ENCODE measurements at places on chromosomes 4 and X.

GRCh38 chr4:954211-955020 is 19.0 kb downstream of the DGKQ start:
- DNase-seq, result no peak

DNA sequence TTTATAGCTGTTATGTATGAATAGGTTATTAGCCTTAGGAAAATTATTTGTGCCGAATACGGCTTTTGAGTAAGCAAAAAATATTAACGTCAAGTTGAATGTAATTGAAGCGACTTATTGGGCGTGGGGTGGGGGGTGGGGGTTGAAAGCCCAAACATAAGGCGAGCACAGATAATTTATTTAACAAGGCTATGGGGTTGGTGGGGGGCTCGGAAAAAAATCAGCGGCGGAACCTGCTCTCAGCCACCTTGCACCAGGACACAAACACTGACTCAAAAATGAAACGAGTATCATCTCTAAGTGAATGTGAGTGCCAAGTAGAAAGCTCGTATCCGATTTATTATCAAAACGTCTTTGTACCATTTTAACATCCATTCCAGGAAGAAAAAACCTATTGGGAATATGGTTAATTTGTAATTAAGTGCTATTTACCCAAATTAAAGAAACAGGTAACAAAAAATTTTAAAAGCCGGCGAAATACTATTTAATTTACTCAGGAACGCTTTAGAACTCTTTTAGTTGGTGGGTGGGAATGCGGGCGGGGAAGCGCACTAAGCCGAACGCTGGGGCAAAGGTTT is 902 bp upstream of the LARP1B start:
- DNase-seq, result no peak

DNA sequence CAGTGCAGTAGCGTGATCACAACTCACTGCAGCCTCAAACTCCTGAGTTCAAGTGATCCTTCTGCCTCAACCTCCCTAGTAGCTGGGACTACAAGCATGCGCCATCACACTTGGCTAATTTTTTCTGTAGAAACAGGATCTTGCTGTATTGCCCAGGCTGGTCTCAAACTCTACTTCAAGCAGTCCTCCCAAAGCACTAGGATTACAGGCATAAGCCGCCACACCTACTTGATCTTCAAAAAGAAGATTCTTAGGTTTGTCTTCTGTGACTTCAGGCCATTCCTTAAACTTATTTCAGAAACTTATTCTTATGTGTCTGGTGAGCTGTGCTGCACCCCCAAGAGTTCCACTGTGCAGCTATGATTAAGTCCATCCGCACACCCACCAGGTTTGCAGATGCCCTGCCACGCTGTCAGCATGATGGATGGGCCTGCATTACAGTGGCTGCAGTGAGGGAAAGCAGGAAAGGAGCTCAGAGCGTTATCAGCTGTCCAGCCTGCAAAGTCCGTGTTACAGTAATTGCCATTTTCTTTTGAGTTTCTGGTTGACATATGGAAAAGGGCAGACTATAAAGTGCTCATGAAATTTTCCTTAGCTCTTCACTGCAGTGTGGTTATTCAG is 146.6 kb downstream of the AASDH start:
- DNase-seq, result no peak

- DNase-seq, result no peak
Observed at GRCh38 chr4:173235050-173235449, 66.4 kb downstream of the GALNT7 start.

DNA sequence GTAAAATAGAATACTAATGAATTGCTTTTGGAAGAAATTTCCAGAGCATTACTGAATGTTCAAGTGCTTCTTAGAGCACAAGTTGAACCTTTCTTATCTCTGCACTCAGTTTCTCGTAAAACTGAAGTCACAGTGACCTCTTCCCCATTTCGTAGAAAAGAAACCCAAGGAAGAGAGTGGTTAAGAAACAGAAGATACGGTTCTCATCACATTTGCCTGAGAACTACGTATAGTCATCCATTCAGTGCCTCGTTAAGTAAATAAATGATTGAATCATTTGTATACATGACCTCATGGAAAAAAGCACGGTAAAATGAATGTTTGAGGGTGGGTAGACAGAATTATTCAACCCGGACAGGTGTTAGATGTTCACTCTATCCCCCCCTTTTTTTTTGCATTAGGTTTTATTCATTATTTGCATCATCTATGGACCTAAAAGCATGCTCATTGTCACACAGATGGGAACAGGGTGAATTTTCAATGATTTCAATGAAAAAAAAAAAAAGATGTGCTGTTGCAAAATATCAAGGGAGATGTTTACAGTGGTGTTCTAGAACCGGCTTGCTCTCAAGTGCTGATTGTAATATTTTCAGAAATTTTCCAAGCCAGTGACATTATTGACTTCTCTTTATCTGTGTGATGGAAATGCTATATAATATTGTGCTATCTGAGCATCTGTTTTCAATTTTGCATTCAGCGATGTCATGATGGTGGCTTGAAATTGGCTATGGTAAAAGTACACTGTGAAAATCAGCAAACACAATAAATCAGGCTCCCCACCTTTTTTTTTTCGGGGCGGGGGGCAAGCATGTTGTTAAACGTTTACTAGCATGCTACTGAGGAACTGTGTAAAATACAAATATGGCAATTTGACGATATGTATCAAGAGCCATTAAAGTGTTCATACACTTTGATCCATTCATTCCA is 4.3 kb downstream of the RHOH start:
- no peak for DNase-seq

- DNase-seq, result no peak
Observed at GRCh38 chr4:244471-244870, 60.8 kb downstream of the ZNF732 start.

DNA sequence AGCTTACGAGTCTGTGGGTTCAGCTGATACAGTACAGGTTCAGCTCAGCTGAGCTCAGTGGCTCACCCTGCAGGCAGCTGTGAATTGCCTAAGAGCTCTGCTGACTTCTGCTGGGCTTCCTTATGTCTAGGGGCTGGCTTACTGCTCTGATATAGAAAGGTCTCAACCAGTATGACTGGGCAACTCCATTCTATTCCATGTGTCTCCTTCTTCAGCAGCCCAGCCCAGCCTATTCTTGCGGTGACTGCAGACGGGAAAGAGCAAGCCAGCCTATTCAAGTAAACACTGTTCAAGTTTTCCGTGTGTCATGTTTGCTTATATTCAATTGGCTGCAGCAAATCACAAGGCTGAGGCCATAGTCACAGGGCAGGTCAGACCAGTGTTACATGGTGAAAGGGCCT is 615.4 kb upstream of the ZFP42 start:
- no peak for DNase-seq

GRCh38 chr4:174262624-174263444 is 20.6 kb downstream of the FBXO8 start:
- no peak for DNase-seq

GRCh38 chrX:108417257-108417656 is 21.0 kb downstream of the COL4A6 start:
- DNase-seq, result no peak

GRCh38 chr4:83276299-83277040 is 8.1 kb downstream of the COQ2 start:
- no peak for DNase-seq

DNA sequence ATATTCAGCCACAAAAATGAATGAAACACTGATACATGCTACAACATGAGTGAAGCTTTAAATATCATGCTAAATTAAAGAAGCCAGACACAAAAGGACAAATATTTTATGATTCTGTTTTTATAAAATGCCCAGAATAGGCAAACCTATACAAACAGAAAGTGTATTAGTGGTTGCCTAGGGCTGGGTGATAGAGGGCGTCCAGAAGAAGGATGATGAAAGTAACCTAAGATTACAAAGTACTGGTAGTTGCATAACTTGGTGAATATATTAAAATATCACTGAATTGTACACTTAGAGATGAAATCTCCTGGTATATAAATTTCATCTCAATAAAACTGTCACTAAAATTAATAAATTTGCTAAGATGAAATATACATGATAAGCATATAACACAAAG is 67.5 kb downstream of the FBXW7 start:
- no peak for DNase-seq

DNA sequence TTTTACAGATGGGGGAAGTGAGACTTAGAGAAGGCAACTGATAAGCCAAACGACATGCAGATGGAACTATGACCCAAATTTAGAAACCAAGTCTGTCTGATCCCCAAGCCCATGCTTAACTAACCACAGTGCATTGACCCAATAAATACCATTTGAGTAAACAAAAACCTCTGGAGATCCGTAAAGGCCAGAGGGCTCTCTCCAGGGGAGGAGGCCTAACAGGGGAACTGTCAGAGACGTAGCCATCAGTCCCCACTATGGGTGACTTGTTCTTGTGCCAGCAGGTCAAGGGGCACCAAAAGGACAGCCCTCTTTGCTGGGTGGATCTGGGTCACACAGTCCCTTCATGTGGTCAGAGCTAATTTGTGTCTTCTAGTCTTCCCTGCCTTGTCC is 420.2 kb downstream of the BCOR start:
- DNase-seq, result no peak

DNA sequence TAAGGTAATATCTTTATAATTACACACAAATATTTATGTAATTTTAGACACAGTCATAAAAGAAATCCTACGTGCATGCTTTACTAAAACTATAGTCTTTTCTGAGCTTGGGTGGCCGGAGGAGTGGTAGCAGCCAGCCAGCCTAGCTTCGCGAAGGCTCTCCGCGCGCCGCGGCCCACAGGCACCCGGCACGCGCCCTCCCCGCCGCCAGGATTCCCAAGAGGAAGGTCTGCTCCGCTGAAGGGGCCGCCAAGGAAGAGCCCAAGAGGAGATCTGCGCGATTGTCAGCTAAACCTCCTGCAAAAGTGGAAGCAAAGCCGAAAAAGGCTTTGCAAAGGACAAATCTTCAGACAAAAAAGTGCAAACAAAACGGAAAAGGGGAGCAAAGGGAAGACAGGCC is 8.7 kb upstream of the PJA1 start:
- DNase-seq, result no peak

- no peak for DNase-seq
Observed at GRCh38 chrX:15617111-15617510, 16.4 kb upstream of the ACE2 start.

DNA sequence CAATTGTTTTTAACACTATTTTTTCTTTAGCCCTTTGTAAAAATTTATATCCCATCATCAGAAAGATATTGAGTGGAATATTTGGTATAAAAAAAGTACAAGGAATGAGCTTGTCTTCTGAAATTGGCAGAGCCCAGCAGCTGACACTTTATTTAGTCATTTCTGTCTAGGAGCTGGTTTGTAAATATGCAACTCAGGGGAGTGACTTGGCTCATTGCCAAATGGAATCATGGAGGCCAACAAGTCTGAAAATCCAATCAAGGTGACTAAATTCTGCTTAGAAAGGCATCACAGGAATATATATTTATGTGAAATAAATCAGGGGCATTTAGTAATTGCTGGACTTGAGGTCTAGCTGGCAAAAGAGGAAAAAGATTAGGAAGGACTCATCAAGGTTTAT is 74.4 kb downstream of the OTC start:
- no peak for DNase-seq

GRCh38 chr4:139943277-139943676 is 210.7 kb downstream of the MAML3 start:
- no peak for DNase-seq

- no peak for DNase-seq
Observed at GRCh38 chrX:149267878-149268813, 237.0 kb downstream of the IDS start.

GRCh38 chr4:169147191-169147590 is 123.6 kb downstream of the SH3RF1 start:
- DNase-seq, result no peak

DNA sequence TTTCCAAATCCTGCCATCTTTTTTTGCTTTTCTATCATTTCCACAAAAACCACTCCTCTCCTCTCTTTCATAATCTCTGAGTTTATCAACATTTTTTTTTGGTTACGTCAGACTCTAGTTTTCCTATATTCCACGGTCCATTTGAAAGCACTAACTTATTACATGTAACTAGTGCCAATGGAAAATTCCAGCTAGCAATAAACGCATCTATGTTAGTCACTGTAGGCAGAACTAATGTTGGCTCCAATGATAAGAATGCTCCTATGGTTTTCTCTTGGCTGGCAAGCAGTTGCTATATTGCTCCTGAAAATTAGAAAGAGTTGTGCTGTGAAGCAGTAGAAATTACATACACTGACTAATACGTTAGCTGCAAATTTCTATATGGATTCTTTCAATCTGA is 634.6 kb upstream of the FTHL17 start:
- no peak for DNase-seq

DNA sequence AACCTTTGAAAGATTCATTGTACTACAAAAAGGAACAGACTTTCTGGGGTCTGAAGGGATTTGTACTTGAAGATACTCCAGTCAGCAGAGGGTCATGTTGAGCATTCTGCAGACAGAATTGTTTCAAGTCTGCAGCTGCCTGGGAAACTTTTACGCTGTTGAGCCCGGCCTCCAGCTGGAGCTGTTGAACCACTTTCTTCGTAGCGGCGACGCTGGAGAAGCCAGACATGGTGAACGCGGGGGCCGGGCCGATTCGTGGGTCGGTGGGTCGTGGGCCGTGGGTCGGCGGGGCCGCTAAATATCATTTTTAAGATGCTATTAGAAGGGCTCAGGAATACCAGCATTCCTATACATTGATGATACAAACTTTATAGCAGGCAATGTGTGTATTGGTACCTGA is 12.0 kb upstream of the RTL9 start:
- no peak for DNase-seq

- DNase-seq, result no peak
Observed at GRCh38 chr4:138049355-138049754, 192.8 kb downstream of the SLC7A11 start.

- no peak for DNase-seq
Observed at GRCh38 chr4:1403177-1403583, 3.1 kb downstream of the NKX1-1 start.

GRCh38 chrX:111444881-111445280 is 32.9 kb upstream of the DCX start:
- DNase-seq, result no peak

DNA sequence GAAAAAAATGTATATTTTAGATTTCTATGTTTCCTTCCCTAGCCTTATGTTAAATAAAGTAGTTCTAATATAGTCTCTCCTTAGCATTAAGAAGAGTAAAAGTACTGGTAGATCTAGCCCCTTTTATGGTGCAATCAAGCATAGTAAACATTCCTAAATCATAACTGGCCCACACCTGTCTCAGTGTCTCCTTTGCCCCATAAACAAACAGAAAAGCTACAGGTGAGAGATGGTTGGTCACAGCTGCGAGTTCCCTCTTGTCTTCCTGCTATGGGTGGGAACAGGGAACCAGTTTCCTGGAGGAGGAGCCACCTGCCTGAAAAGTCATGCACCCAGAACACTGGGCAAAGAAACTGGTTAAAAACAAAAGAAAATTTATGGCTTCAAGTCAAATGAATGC is 16.6 kb downstream of the SOWAHB start:
- DNase-seq, result no peak

- DNase-seq, result no peak
Observed at GRCh38 chrX:14801136-14801535, 71.7 kb downstream of the FANCB start.

DNA sequence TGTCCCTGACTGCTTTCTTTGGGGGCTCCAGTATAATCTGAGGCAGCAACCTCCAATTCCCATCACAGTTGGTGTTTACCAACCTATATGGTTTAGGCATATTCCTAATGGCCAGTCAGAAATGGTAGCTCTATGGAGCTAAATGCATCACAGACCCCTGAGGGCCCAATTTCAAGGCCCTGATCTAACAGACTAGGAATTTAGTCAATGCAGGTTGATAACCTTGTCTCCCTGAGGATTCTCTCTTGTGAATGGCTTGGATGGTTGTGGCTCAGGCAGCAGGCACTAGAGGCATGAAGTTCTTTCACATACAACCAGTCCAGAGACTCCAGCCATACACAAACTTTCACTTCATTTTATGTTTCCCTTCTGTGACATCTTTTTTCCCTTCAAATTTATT is 59.4 kb downstream of the TMPRSS11F start:
- DNase-seq, result no peak

- no peak for DNase-seq
Observed at GRCh38 chr4:119615068-119615719, 13.4 kb downstream of the PDE5A start.

Data from tibial nerve (tissue), 4 donors.